HFFc6 (cell line): ENCODE measurements at places on chromosomes 6 and 20. TPM values are rescaled to one million over a fixed set of nuclear protein-coding genes. Genes with fewer than 3 reads are reported as not detected.

DNA sequence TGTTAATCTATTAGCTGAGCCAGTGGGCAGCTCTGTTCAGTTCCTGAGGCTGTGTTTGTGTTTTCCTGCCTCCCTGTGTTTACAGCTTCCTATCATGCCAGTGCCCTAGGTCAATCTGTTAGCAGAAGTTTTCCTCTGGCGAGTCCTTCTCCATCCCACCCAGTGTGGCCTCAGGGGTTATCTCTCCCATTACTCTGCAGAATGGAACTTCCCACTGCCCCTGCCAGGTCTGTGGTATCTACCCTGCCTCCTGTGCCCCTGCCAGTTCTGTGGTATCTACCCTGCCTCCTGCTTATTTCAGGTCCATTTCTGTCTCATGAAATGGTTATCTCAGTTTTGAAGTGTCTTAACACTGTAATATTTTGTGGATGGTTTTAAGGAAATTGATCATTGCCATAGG is 63.1 kb downstream of the SLX4IP start:
- DNase-seq: no peak

GRCh38 chr20:33554914-33555420 is 65.1 kb downstream of the CBFA2T2 start:
- DNase-seq: peak; percentile 94

DNA sequence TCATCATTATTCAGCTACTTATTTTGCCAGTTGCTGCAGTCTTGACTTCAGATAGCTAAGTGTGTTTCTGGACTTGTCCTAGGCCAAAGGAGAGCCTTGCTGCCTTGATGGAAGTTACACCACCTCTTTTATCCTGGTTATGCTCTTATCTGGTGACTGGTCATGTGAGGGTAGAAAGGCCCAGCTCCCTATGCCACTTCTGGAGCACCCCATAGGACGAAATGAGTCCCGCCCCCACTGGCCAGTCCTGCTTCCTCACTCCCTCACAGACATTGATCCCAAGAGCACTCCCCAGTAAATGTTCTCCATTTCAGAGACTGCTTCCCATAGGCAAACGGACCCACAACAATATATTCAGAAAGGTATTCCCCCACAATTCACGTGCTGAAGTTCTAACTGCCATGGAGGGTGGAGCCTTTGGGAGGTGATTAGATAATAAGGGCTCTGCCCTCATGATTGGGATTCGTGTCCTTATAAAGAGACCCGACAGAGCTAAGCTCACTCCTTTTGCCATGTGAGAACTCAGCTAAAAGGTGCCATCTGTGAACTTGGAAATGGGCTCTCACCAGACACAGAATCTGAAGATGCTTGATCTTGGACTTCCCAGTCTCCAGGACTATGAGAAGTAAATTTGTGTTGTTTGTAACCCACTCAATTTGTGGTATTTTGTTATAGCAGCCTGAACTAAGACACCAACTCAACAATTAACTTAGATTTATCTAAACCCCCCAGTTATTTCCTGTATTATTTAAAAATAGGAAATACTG is 21.5 kb upstream of the ELOVL2 start:
- no peak for DNase-seq

DNA sequence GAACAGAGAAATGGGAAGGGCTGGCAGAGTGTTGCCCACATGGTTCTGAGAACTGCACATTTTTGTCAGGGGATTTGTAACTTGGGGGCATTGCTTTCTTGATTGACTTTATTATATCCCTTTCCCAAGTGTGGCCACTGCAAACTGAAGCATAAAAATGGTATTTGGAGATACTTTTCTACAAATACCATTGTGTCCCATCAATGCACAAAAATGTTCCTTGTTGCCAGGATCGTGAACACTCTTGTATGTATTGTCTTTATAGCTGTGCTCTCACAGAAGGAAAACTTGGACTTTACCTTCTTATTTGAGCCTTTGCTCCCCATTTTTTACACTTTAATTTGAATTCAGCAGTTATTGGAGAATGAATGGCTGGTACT is 57.1 kb upstream of the C20orf144 start:
- DNase-seq: no peak

DNA sequence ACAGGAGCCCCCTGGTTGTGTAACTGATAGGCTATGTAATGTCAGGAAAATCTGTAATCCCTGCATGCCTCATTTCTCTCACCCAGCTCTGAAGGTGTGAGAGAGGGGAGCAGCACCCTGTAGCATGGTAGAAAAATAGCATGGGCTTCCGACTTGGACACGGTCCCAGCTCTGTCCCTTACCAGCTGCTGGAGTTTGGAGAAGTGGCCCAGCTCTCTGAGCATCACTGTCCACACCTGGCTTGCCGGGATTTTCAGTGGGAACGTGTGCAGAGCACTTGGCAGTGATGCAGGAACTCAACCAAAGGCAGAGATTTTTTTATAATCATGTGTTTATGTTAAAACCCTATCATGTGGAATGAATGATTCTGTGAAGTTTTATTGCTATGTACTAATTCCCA is 34.6 kb downstream of the STK35 start:
- no peak for DNase-seq

DNA sequence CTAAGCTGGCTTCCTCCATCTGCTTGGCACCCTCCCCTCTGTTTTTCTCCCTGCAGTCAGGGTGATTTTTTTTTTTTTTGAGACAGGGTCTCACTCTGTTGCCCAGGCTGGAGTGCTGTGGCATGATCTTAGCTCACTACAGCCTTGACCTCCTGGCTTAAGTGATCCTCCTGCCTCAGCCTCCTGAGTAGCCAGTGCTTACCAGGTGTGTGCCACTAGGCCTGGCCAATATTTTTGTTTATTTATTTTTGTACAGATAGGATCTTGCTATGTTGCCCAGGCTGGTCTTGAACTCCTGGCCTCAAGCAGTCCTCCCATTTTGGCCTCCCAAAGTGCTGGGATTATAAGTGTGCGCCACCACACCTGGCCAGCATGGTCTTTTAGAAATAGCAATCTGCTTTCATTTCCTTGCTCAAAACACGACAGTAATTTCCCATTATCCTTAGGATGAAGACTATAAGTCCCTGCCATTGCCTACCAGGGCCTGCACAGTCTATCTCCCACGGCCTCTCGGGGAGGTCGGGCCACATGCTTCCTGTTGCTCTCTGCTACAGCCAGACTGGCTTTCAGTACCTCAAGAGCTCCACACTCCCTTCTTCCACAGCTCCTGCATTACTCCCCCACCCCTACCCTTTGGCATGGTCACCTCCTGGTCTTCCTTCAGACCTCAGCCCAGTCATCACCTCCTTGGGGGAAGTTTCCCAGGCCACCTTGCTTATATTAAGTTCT is 11.1 kb upstream of the CD164 start:
- DNase-seq: no peak

- DNase-seq: no peak
Observed at GRCh38 chr6:105069821-105070445, 109.9 kb downstream of the POPDC3 start.

DNA sequence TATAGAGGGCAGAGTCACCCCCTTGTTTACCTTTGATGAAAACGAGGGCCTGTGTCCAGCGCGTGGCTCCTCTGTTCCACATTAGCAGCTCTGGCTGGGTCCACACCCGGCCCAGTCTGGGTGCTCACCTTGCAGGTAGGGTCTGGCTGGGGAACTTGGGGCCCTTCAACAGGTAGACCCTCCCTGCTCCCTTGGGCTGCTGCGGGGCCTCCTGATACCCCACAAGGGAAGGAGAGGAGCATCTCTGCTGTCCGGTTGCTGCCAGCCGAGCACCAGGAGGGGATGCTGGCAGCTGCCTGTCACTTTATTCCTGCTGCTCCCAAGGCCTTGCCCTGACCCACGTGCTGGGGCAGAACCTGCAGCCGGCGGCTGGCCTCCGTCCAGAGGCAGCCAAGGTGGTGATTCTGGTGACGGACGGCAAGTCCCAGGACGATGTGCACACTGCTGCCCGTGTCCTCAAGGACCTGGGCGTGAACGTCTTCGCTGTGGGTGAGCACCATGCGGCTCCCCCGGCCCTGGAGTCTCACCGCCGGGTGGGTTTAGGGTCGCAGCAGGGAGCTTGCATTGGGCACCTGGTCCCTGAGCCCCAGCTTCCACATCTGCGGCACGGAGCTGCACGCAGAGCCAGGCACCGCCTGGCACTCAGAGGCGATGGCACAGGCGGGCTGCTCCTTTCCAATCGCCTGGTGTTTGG is 15.4 kb downstream of the COL20A1 start:
- no peak for DNase-seq

GRCh38 chr6:106106276-106107042 is 20.3 kb downstream of the PRDM1 start:
- DNase-seq: no peak

DNA sequence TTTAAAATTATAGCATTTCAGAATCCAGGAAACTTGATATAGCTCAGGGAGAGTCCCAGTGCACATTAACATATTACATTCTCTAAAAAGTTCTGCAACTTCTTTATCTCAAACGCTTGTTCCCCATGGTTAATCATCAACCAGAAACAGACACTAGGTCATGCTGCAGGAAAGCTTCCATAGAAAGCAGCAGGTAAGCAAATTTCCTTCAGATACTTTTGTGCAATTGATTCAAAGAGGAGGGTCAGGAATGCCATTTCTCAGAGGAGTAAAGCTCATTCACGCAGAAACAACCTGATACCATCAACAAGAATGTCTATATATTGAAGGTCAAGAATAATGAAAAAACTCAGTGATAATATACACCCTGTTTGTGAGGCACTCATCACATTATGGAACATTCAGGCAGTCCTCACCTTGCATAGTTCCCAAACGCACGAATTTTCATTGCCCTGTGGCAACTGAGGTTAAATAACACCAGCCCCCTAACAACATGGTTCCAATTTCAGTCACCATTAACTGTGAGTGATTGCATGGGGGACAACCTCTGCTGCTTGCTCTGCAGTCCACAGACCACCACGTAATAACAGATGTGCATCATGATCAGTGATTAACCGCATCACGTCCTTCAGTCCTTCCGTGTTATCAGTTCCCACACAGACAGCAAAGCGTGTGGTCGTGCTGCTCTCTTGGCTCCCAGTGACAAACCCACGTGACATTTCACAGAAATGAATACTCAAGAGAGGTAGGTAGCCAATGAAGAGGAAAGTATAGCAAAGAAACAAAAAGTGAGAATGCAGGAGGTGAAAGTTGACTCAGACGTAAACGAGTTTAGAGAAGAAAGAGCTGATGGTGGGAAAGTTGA is 95.7 kb downstream of the LY86 start:
- DNase-seq: no peak

- no peak for DNase-seq
Observed at GRCh38 chr20:35006009-35006408, 50.3 kb downstream of the MYH7B start.

DNA sequence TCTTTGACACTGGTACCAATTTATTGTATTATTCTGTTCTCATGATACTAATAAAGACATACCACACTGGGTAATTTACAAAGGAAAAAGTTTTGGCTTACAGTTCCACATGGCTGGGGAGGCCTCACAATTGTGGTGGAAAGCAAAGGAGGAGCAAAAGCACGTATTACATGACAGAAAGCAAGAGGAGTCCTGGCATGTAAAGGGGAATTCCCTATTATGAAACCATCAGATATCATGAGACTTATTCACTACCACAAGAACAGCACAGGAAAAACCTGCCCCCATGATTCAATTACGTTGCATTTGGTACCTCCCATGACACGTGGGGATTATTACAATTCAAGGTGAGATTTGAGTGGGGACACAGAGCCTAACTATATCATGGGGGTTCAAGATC is 43.4 kb downstream of the SLC22A2 start:
- no peak for DNase-seq

DNA sequence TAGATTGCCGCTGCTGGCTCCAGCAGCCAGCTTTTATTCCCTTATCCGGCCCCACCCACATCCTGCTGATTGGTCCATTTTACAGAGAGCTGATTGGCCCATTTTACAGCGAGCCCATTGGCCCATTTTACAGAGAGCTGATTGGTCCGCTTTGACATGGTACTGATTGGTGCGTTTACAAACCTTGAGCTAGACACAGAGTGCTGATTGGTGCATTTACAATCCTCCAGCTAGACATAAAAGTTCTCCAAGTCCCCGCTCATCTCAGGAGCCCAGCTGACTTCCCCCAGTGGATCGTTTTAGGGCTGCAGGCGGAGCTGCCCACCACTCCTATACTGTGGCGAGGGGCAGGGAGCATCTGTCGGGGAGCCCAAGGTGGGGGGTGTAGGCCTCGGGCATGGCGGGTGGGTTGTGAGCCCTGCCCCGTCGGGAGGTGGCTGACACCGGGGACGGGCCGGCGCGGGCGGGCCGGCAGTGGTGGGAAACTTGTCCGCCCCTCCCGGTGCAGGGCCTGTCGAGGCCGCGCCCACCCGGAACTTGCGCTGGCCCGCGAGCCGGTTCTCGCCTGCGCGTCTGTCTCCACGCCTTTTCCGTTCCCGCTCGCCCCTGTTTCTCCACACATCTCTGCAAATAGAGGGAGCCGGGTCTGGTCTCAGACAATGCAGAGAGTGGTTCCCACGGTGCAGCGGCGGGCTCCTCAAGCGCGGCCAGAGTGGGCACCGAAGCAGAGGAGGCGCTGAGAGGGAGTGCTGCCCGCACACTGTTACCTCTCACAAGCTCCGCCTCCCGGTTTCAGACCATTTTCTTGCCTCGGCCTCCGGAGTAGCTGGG is 86.1 kb upstream of the STMND1 start:
- DNase-seq: no peak

DNA sequence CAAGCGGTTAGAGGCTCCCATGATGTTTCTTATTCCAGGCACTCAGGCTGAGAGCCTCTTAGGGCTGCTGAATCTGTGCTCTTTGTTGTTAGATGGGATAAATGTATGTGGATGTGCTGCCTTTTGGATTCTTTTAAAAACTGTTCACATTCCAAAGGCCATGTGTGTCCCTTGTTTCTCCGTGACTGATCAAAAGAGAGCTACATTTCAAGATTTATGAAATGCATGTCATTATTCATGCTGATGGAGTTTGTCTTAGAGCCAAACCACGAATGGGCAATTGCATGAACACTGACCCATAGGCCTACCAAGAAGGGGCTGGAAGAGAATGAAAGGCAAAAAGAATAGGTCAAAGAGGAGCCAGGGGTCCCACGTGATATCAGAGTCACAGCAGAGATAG is 104.9 kb upstream of the TSHZ2 start:
- no peak for DNase-seq

- DNase-seq: no peak
Observed at GRCh38 chr20:2142649-2143048, 41.0 kb downstream of the STK35 start.

GRCh38 chr20:3461911-3462677 is 8.7 kb upstream of the ATRN start:
- no peak for DNase-seq

DNA sequence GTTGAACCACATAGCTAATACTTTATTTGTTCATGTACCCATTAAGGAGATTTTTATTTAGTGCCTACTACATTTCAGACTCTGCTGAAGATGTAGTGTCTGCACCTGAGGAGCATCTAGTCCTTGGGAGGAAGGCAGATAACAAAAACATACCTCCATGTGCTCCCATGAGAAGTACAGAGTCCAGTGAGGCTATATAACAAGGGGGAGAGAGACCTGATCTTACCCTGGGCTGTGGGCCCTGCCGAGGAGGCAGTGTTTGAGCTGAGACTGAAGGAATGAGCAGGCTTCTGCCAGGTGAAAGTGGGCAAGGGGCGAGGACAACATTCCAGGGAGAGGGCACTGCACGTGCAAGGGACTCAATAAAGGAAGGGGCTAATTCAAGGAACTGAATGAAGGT is 12.1 kb downstream of the MANBAL start:
- no peak for DNase-seq

SMIM26 gene
- 68.0 to 69.3 TPM (median 68.5 TPM) in 3 replicates for total RNA-seq

BRPF3 gene
- 25.4 to 28.4 TPM (median 26.5 TPM) in 3 replicates for total RNA-seq

MYBL2 gene
- total RNA-seq: 9.4 to 20.2 TPM (median 18.4 TPM) in 3 replicates

C6orf58 gene
- not detected in 3 replicates for total RNA-seq

CHRNA4 gene
- total RNA-seq: not detected in 3 replicates

XRN2 gene
- 53.3 to 62.5 TPM (median 59.1 TPM) in 3 replicates for total RNA-seq

OR2H1 gene
- not detected in 3 replicates for total RNA-seq

TPBG gene
- total RNA-seq: 78.8 to 129 TPM (median 99.9 TPM) in 3 replicates

ADGRF5 gene
- total RNA-seq: 0.20 TPM in 1 of 3 replicates, not detected in the others

MEA1 gene
- 121 to 127 TPM (median 123 TPM) in 3 replicates for total RNA-seq

OTOR gene
- total RNA-seq: not detected in 3 replicates

DOK5 gene
- total RNA-seq: not detected in 2 replicates
